ENCODE measurements at places on chromosomes 5 and 9. TPM values are rescaled to one million over a fixed set of nuclear protein-coding genes. Genes with fewer than 3 reads are reported as not detected.
A peak's percentile ranks its signal among the peaks of the same experiment; 100 is the strongest.

NAIF1 gene
- total RNA-seq = 9.6 TPM

SARDH gene
- total RNA-seq = 8.0 TPM

NFIB gene
- 161 TPM for total RNA-seq

POLE3 gene
- total RNA-seq = 36.5 TPM

ARHGEF39 gene
- total RNA-seq = 1.0 TPM

TRIP13 gene
- 5.8 TPM for total RNA-seq

IRX1 gene
- total RNA-seq = 1.6 TPM

ZNF883 gene
- total RNA-seq = 3.8 TPM

GMCL2 gene
- total RNA-seq = not detected

- DNase-seq = peak; percentile 80
Measured at GRCh38 chr9:34633851-34634550, 3.6 kb downstream of the SIGMAR1 start.

GRCh38 chr5:169412831-169413230 lies 111.9 kb upstream of the SLIT3 start:
- no peak for DNase-seq

- DNase-seq = no peak
Measured at GRCh38 chr9:89420397-89421178, 77.3 kb downstream of the SEMA4D start.

- peak; percentile 70 for DNase-seq
Measured at GRCh38 chr9:89941875-89942274, 337.1 kb downstream of the GADD45G start.

DNA sequence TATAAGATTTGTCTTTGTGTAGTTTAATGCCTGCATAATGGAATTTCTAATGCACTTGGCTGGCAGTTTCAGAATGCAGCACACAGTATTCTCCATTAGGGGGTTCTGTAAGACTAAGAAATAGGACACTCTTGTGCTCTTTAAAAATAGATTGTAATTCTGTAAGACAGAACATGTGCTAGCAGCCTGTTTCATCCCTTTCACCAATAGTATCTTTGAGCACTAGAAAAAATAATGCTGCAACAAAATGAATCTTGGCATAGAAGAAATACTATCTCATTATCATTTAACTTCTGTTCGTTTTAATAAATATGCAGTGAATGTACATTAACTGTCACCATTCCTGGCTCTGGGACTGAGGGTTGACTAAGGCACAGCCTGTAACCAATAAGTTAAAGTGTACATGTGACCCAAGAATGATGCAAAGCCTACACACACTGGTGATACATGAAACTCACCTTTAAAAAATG lies 23.8 kb upstream of the ZNF622 start:
- peak; percentile 87 for DNase-seq

DNA sequence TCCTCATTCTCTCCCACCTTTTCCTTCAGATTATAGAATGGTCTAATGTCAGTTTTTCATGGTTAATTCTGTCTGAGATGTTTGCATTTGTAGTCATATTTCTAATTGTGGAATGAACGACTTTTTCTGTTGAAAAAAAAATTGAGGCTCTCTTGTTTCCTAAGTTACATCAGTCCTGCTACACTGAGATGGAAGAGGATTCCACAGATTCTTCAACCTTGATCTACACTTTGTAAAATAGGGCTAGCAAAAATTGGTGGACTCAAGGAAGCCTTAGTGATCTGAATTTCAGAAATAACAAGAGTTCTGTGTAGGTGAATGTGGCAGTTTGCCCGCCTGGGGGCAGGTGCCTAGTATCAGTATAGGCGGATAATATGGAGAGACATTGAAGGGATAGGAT lies 51.9 kb downstream of the ERBIN start:
- DNase-seq = no peak

GRCh38 chr5:76163111-76163628 lies 80.0 kb downstream of the SV2C start:
- DNase-seq = no peak

DNA sequence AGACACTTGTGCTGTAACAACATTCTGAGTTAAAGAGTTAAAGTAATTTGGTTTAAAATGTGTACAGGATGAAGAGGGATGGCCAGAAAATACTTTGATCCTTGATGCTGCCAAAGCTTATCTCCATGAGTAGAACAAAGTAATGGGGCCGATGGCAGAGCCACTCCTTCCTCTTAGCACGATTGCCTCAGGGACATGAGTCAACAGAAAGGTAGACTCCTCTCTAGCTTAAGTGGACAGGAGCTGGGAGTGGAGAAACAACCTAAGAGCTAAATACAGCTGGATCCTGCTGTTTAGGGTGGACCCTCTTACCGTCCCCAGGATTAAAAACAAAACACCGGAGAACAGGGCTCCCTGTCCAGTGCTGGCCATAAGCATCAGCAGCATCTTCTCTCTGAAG lies 267.3 kb downstream of the IRX1 start:
- DNase-seq = no peak

GRCh38 chr9:120307599-120307998 lies 272.4 kb downstream of the CDK5RAP2 start:
- no peak for DNase-seq
